Karpas-422 (cell line): ENCODE measurements at places on chromosomes 3 and 15. TPM values are rescaled to one million over a fixed set of nuclear protein-coding genes. Genes with fewer than 3 reads are reported as not detected.

DNA sequence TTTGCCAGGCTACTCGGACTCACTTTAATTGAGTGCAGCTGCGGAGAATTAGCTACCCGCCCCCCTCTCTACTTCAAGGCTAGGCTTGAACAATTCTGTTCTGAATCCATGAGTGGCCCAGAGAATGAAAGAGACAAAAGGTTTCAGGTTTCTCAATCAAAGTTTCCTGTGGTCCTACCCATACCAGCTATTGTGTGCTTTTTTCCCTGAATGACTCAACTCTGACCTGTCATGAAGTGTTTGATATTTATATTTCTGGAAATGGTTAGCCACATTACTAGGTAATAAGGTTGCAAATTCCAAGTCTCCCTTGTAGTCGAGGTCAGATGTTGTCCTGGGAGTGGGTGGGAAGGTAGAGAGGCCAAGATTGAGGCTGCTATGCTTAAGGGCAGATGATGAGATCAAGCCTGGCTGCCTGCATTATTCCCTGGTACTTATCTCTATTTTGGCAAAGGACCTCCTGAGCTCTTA is 392.7 kb upstream of the TBL1XR1 start:
- H3K4me1 ChIP-seq: no peaks in the 10 kb centered on the region
- no peak overlapping the region for H3K27ac ChIP-seq
- DNase-seq: no peak
- H3K4me3 ChIP-seq: no peak overlapping the region

DNA sequence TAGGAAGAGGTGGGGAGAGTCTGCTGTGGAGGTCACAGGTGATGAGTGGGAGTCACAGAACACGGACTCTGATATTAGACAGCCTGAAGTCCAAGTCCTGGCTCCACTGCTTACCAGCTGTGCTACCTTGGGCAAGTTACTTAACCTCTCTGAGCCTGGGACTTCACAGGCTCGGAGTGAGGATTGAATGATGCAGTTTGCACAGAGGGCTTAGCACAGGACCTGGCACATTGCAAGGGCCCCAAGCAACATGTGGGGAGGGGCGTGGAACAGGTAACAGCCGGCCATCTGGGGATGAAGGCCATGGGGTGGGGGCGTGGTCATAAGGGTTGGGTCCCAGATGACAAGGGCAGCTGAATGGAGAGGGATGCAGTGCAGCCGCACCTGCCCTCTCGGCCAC is 4.3 kb upstream of the ITIH3 start:
- no peaks in the 10 kb centered on the region for H3K36me3 ChIP-seq
- no peak for DNase-seq
- no peaks in the 10 kb centered on the region for H3K27me3 ChIP-seq
- no peak overlapping the region for H3K27ac ChIP-seq

- H3K36me3 ChIP-seq: no peaks in the 10 kb centered on the region
- no peak overlapping the region for H3K4me3 ChIP-seq
- no peak for DNase-seq
- no peaks in the 10 kb centered on the region for H3K27me3 ChIP-seq
- no peaks in the 10 kb centered on the region for H3K4me1 ChIP-seq
These were observed 105.6 kb upstream of the NECTIN3 start for GRCh38 chr3:110965976-110966375.

- H3K4me3 ChIP-seq: no peak overlapping the region
- no peak overlapping the region for H3K27ac ChIP-seq
- H3K4me1 ChIP-seq: no peaks in the 10 kb centered on the region
- H3K27me3 ChIP-seq: no peaks in the 10 kb centered on the region
These were observed 687.0 kb downstream of the NAALADL2 start for GRCh38 chr3:175546115-175546514.

DNA sequence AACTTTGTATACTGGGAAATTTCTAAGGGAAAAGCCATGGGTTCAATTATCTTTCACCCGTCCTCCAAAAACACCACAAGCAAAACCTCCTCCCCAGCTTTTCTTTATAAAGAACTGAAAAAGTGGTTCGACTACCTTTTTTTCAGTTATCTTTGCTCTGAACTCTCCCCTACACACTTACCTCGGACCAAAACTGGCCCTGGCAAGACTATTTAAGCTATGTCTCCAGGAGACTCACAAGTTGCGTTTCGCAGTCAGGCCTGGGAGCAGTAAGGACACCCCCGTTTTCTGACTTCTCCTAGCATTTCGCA is 645 bp downstream of the COPS2 start:
- peak overlapping the region; percentile 73 for H3K4me3 ChIP-seq
- DNase-seq: peak; percentile 68
- H3K4me1 ChIP-seq: peaks cover 42% of the 10 kb centered on the region
- H3K27me3 ChIP-seq: no peaks in the 10 kb centered on the region
- peaks cover 16% of the 10 kb centered on the region; the same call in 1 of the 2 replicates for H3K36me3 ChIP-seq

- H3K4me3 ChIP-seq: no peak overlapping the region
- no peaks in the 10 kb centered on the region for H3K27me3 ChIP-seq
- no peaks in the 10 kb centered on the region for H3K36me3 ChIP-seq
- H3K27ac ChIP-seq: no peak overlapping the region
- DNase-seq: no peak
These were observed 441.4 kb downstream of the CNTN3 start for GRCh38 chr3:74173090-74173489.

DNA sequence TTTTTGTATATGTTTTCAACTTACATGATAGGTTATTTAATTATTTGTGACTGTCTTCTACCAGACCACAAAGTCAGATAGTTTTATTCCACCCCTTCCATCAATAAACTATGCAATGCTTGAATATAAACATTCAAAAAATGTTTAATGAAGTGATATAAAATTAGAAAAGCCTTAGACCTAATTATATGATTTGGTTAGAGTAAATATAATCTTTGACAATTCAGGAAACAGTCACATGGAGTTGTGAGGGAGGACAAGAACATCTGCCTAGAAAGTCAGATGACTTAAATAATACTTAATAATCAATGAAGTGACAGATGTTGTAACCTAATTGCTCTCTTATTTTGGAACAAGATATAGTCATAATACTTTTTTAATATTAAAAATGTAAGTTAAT is 710.3 kb downstream of the ZBBX start:
- peaks cover 13% of the 10 kb centered on the region for H3K4me1 ChIP-seq
- no peak overlapping the region for H3K27ac ChIP-seq
- no peaks in the 10 kb centered on the region for H3K27me3 ChIP-seq
- DNase-seq: no peak
- no peak overlapping the region for H3K4me3 ChIP-seq
- H3K36me3 ChIP-seq: no peaks in the 10 kb centered on the region

- no peaks in the 10 kb centered on the region for H3K27me3 ChIP-seq
- H3K4me1 ChIP-seq: peaks cover 71% of the 10 kb centered on the region
- H3K36me3 ChIP-seq: peaks cover 28% of the 10 kb centered on the region; the same call in 1 of the 2 replicates
- H3K27ac ChIP-seq: peak overlapping the region; percentile 77
- peak overlapping the region; percentile 37; the same call in 1 of the 2 replicates for H3K4me3 ChIP-seq
- DNase-seq: peak; percentile 60
These were observed 47.0 kb downstream of the ZNF609 start for GRCh38 chr15:64507293-64507802.

DNA sequence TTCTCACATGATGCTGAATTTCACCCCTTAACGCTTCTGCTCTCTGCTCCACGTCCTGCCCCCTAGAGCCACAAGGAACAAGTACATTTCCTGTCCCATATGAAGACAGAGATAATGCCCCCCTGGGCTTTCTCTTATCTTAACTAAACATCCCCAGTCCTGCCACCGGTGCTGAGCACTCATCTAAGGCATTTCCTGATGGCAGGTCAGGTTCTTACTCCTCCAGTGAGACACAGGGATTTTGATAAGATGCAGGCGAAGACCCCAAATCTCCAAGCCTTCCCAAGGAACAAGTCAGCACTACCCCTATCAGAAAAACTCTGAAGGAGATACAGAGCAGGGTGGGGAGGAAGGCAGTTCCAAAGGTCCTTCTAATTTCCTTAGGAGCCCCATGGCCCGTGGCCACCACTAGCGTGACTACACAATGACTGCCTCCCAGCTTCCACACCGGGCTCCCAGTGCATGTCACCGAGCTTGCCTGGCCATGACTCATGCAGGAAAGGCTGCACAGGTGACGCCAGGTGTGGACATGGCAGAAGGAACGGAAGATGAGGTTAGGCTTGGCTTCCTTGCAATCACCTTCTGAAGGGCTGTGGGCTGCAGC is 152.9 kb downstream of the XXYLT1 start:
- H3K4me1 ChIP-seq: no peaks in the 10 kb centered on the region
- no peaks in the 10 kb centered on the region for H3K27me3 ChIP-seq

- H3K36me3 ChIP-seq: no peaks in the 10 kb centered on the region
- no peaks in the 10 kb centered on the region for H3K27me3 ChIP-seq
These were observed 91.3 kb upstream of the CTDSPL start for GRCh38 chr3:37770336-37770735.

GRCh38 chr3:124950026-124950425 is 15.5 kb upstream of the MUC13 start:
- H3K4me1 ChIP-seq: peaks cover 8% of the 10 kb centered on the region
- H3K36me3 ChIP-seq: no peaks in the 10 kb centered on the region
- no peak overlapping the region for H3K27ac ChIP-seq
- DNase-seq: no peak

- peak; percentile 63 for DNase-seq
- H3K27ac ChIP-seq: peak overlapping the region; percentile 94
- peaks cover 40% of the 10 kb centered on the region for H3K36me3 ChIP-seq
These were observed 103.1 kb downstream of the KLHL25 start for GRCh38 chr15:85691350-85692240.

- H3K27ac ChIP-seq: no peak overlapping the region
- DNase-seq: no peak
- no peaks in the 10 kb centered on the region for H3K36me3 ChIP-seq
- H3K4me3 ChIP-seq: no peak overlapping the region
- peaks cover 14% of the 10 kb centered on the region for H3K4me1 ChIP-seq
These were observed 2.1 kb downstream of the VIPR1 start for GRCh38 chr3:42504334-42505127.

DNA sequence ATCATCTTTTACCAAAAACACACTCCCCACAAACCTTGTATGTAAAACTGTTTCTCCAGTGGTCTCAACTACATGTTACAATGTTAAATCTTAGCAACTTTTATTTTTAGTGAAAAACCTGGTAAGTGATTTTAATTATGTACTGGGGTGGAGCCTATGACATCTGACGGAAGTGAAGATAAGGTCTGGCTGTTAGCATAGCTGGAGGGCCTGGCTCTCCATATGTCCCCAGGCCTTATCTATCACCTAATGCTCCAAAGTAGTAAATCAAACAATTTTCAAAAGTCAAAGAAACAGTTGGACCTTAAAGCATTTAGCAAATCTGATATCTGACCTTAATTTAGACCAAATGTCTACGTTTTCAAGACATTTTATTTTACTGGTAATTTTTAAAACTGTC is 173.6 kb upstream of the SMAD3 start:
- H3K4me3 ChIP-seq: no peak overlapping the region
- no peak for DNase-seq
- no peaks in the 10 kb centered on the region for H3K27me3 ChIP-seq
- no peaks in the 10 kb centered on the region for H3K4me1 ChIP-seq

GRCh38 chr3:54931182-54931581 is 3.3 kb upstream of the LRTM1 start:
- H3K4me3 ChIP-seq: no peak overlapping the region
- no peaks in the 10 kb centered on the region for H3K36me3 ChIP-seq
- DNase-seq: no peak
- H3K27me3 ChIP-seq: no peaks in the 10 kb centered on the region

Gene ZNF662
- not detected in 2 replicates for total RNA-seq

Gene CLN6
- 30.2 and 80.0 TPM in 2 replicates for total RNA-seq

Gene ZNF860
- 14.6 and 22.4 TPM in 2 replicates for total RNA-seq

Gene NRROS
- 0.52 and 1.0 TPM in 2 replicates for total RNA-seq

Gene PLSCR4
- not detected in 2 replicates for total RNA-seq

Gene CCDC9B
- total RNA-seq: 1.2 and 3.1 TPM in 2 replicates

Gene U2SURP
- 69.4 and 135 TPM in 2 replicates for total RNA-seq

Gene CHST13
- total RNA-seq: not detected in 2 replicates

Gene ADAMTS17
- not detected in 2 replicates for total RNA-seq

Gene TGFBR2
- not detected in 2 replicates for total RNA-seq

Gene CDC25A
- total RNA-seq: 12.9 and 17.1 TPM in 2 replicates

Gene PIK3CA
- 8.5 and 22.7 TPM in 2 replicates for total RNA-seq
